Fibroblast of skin of left biceps (primary cell): ENCODE measurements at places on chromosomes 2 and 18.

GRCh38 chr2:185291035-185291647, 447.5 kb upstream of the FSIP2 start:
- DNase-seq = no peak

- no peak for DNase-seq
Measured at GRCh38 chr2:229622495-229623355, 91.6 kb downstream of the DNER start.

DNA sequence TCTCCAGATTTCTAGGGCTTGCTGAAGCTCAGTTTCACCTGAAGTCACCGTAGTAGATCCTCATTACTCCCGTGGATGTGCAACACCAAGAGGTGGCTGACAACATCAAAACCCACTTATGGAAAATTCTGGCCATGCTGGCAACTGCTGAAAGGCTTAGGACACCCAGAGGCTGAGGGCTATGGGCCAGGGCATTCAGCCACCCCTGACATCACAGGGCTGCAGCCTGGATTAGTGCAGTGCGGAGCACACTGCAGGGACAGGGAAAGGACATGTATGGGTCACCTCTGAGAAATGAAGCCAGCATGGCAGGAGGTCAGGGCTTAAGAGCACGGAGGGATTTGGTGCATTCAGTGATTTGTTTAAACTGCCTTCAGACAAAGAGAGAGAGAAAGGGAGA, 300.6 kb downstream of the TDRD15 start:
- DNase-seq = no peak

- DNase-seq = no peak
Measured at GRCh38 chr2:7262727-7263126, 345.5 kb downstream of the RNF144A start.
